Sciatic nerve (tissue), 2 donors: ENCODE measurements at places on chromosomes 7 and 10.

DNA sequence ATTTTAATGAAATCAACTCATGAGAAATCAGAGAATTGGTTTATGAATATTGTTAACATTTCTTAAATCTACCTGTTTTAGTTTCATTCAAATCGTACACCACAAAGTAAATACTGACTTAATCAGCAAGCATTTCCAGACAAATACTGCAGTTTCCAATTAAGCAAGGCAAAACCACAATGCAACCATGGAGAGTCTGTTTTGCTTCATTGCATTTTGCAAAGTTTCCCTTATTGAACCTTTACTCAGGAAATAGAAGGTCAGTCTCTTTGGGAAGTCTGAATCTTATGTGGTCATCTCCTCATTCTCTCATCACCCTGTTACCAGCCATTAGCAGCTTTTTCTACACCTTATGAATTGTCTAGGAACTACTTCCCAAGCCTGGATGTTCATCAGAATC is 400.5 kb downstream of the IPMK start:
- no peak for DNase-seq

GRCh38 chr10:22026287-22026686 is 22.8 kb upstream of the DNAJC1 start:
- DNase-seq, result no peak

GRCh38 chr7:116557066-116557585 is 32.3 kb downstream of the CAV1 start:
- no peak for DNase-seq

- no peak for DNase-seq
These were observed 136.2 kb upstream of the CTBP2 start for GRCh38 chr10:125296598-125296997.

GRCh38 chr7:158662610-158663427 is 41.8 kb downstream of the NCAPG2 start:
- no peak for DNase-seq

DNA sequence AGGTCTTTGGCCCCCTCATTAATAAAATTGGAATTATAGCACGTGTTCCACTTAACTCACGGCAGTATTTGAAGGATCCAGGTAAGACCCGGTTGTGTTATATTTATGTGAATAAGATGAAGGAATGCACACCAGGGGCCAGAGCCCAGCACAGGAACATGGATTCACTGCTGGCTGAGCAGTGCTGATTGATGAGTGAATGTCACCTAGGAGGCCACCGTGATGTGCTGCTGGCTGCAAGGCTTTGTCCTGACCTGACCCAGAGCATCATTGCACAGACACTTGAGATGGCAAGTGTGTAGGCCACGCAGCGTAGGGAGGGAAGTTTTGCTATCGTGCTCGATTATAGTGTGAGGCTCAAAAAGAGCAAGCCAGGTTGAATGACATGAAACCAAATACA is 350.7 kb upstream of the MGMT start:
- no peak for DNase-seq
